T-helper 2 cell (primary cell): ENCODE measurements at places on chromosomes 7 and 10.
A peak's percentile ranks its signal among the peaks of the same experiment; 100 is the strongest.

DNA sequence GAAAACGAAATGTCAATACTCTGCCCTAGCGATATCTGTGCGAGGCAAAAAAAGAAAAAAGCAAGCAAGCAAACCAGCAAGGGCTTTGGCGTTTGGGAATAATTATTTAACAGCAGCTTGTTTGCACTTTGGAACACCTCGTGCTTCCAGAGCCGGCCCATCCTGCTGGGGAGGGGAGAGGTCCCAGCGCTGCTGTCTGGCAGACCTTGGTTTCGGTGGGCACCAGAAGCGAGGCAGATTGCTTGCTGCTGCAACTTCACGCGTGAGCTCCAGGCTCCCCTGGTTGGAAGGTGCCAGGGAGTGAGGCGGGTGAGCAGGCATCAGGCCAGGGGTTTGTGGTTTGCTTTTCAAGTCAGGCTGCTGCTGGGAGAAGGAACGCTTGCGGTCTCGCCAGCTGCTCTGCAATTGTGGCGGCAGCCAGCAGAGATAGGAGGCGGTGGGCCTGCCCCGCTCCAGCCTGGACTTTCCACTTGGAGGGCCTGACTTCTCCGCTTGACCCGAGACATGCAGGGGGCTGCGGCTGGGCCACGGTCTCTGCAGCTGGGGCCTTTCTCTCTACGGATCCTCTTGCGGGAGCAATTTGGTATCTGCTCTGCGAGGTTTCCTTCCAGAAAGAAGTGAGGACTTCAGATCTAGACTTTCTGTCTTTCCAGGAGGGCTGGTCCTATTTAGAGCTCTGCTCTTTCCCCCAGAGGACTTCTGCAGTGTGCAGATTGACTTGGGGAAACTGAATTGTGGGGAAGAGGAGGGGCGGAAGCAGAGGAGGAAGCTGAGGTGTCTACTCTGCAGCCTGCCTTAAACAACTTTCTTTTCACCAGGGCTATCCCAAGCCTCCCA, 131.4 kb downstream of the PRPF18 start:
- peak; percentile 51 for DNase-seq

DNA sequence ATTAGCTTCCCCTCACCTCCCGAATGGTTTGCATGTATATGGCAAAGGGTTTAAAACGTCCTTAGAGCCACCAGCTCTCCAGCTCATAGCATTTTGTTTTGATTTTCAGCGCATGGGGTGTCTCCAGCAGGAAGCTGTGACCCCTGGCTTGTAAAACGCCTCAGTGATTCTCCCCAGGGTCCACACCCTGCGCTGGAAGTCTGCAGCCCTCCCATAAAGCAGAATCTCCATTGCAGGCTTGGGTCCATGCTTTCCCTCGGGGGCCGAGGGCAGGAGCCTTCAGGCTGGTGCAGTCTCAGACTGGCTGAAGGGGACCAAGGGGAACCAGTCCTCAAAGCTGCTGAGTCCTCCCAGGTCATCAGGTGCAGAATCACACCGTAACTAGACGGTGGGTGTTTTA, 109.7 kb downstream of the VIPR2 start:
- no peak for DNase-seq

GRCh38 chr10:51564896-51565510, 134.4 kb downstream of the CSTF2T start:
- no peak for DNase-seq

DNA sequence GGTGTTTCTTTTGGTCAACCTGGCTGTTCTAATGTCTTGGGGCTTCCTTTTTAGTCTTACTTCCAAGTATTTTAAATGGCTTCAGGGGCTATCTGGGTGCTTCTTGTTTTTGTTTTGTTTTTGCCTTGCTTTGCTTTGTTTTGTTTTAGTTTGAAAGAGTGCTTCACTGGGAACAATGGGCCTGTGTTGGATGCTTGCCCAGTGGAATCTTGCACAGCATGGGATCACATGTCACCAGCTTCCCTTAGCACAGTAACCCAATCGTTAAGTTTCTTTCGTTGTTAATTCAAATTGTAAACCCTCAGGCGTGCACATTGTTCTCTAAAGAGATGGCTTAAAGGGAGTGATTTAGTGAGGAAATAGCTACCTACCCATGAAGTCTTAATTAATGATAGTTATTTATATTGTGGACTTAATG, 8.9 kb downstream of the COL17A1 start:
- DNase-seq: no peak

DNA sequence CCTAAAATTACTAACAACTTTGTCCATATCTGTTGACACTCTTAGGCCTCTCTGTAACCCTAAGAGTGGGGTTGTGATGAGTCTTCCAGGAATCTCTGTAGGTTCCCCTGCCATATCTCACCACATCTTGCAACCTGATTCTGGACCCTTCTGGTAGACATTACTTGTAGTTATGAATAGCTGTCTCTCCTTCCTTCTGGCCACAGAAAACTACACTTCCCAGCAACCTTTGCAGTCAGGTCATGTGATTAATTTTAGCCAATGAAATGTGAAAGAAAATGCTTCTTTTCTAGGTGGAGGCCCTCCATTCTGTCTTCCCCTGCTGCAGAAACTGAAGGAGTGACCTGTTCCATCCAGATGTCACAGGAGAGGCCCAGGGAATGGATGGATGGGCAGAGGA, 147.6 kb upstream of the AOAH start:
- DNase-seq: peak; percentile 31

DNA sequence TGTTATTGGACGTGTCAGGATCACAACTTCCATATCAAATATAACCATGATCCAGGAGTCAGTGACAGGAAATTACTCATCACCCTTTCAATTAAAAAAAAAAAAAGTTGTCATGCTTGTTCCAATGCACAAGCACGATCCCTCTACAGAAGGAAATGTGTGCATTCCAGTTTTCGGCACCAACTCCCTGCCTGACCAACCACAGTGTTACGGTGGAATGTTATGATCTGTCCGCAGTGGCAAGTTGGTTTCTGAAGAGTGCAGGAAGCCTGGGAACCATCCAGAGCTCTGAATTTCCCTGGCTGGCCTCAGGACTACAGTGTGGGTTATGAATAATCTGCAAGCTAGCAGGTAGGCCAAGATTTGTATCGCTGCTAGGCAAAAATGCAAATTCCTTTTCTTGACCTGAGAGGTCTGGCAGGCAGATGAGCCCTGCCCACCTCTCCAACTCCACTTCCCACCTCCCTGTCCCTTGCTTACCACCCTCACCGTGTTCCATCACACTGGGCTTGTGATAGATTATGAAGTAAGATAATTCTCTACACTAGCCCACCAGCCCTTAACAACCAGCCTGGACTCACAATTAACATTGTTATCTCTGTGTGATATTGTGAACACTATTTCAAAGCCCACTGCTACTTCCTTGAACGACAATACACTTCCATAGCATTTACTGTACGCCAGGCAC, 20.4 kb downstream of the FRMPD2 start:
- DNase-seq: no peak

DNA sequence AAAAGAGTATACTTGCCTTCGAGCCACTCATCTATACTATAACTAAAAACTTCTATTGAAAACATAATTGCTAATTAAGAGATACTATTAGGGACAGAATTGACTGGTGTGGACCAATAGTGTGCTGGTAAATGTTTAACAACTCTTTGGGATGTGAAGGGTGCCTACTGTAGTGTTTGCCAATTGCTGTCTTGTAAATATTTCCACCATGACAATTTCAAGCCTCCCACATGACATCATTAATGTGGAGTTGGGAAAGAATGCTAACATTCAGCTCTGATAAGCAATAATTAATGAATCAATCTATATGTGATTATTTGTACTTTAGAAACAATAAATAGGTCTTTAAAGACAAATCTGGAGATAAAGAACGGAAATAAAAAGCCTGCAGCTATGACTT, 136.8 kb downstream of the DGKB start:
- no peak for DNase-seq

- DNase-seq: no peak
These were observed 102.8 kb upstream of the CDK13 start for GRCh38 chr7:39847227-39847626.

- DNase-seq: no peak
These were observed 23.9 kb downstream of the UPF2 start for GRCh38 chr10:12018438-12019282.

DNA sequence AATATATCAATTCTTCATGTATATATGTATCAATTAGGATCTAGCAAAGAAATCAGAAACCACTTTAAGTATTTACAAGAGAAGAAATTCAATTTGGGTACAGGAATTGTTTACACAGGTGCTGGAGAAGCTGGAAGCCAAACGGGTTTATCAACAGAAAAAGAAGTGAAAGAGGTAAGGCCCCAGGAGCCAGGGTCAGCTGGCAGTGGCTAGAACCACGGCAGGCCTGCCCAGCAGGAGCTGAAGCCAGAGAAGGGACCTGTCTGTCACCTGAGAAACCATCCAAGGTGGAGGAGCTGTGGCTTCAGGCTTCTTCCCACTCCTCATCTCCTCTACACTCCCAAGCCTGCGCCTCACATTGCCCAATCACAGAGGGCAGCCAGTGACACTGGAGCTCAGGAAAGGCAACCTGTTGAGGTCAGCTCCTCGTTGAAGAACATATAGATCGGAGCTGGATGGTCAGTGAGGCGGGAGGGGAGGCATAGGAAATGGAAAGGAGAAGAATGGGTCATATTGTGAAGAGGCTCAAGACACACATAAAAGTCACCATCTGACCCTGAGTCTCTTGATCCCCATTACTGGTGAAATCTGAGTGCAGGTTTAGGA, 182.6 kb downstream of the REEP3 start:
- DNase-seq: no peak

- no peak for DNase-seq
These were observed 186.9 kb downstream of the PRKCQ start for GRCh38 chr10:6393168-6393567.

- no peak for DNase-seq
These were observed at the start of gene SFTPA1 for GRCh38 chr10:79610601-79611191. TSS of gene SFTPA1 (plus strand) at chr10:79610939. CDS start at chr10:79611826, 887 bp downstream.

DNA sequence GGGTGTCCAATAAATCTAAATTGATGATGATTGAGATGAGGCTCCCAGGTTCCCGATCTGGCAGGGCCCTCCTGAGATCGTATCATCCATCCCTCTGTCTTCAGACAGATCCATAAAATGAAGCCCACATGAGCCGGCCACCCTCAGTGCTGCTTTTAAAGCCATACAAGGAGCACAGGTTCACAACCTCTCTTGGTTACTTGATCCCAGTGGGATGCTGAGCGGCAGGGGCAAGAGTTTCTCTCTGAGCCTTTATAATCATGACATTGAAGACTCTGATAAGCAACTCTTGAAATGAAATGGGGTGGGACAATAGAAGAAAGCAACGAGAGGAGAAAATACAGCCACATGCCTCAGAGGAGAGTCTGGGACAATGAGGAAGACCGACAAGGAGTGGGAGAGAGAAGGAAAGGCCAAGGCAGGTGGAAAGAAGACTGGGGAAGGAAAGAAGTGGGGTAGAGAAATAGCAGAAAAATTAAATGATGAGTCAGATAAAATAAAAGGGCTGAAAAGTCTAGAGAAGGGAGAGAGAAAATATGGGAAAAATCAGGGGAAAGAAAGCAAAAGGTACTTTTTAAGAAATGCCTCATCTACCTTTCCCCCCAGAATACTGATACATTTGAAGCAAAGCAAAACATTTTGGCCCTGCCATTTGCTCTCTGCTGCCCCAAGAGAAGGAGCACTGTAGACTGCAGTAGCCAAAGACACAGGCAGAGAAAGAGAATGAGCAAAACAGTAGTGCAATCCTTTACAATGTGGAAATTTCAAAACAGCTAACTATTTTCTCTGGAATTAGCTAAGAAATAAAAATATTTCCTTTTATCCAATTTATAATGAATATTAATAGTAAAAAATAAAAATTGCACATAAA, 14.6 kb downstream of the GBX1 start:
- DNase-seq: no peak

GRCh38 chr10:5490032-5490431, 9.3 kb downstream of the CALML5 start:
- DNase-seq: no peak

DNA sequence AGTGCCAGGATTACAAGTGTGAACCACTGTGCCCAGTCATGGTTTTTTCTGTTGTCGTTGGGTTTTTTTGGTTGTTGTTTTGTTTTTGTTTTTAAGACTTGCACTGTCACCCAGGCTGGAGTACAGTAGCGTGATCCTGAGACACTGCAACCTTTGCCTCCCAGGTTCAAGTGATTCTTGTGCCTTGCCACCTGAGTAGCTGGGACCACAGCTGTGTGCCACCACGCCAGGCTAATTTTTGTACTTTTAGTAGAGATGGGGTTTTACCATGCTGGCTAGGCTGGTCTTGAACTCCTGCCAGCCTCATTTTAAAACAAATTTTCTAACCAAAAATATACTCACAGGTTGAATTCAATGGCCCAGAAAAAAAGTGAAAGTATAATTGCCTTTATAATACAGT, 174.1 kb downstream of the AHR start:
- DNase-seq: no peak

- DNase-seq: no peak
These were observed 494.0 kb downstream of the KIF20B start for GRCh38 chr10:90195288-90195840.

DNA sequence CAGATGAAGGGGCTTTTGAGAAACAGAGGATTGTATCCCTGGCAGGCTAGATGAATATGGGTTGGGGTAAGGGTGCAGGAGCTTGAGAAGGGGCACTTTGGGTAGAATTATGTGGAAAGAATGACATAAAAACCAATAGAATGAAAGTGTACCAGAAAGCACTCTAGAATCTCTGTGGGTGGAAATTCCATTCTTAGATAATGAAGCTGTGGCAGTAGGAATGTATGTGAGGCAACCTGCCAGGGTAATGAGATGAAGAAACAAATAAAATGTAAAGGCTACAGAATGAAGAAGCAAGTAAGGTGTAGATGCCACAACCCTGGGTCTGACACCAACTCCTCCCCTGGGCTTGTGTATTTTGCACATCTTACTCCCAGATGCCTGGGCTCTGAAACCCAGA, 16.8 kb downstream of the NOBOX start:
- no peak for DNase-seq

DNA sequence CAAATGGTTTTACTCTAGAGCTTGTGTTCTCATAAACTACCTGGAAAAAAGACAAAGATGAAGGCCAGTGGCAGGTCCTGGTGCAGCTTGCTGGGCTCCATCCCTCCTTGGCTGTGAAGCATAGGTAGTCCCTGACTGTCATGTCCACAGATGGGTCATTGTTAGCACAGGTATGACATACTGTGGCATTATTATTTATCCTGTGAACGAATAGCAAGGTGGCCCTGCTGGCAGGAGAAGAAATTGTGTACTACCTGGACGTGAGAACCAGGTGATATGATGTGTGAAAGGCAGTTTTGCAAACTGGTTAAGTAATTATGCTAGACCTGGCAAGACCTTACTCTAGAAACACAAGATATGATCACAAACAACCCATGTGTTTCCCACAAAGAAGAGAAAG, 63.9 kb downstream of the CCDC71L start:
- no peak for DNase-seq
